ENCODE measurements at places on chromosomes 11 and 22.

DNA sequence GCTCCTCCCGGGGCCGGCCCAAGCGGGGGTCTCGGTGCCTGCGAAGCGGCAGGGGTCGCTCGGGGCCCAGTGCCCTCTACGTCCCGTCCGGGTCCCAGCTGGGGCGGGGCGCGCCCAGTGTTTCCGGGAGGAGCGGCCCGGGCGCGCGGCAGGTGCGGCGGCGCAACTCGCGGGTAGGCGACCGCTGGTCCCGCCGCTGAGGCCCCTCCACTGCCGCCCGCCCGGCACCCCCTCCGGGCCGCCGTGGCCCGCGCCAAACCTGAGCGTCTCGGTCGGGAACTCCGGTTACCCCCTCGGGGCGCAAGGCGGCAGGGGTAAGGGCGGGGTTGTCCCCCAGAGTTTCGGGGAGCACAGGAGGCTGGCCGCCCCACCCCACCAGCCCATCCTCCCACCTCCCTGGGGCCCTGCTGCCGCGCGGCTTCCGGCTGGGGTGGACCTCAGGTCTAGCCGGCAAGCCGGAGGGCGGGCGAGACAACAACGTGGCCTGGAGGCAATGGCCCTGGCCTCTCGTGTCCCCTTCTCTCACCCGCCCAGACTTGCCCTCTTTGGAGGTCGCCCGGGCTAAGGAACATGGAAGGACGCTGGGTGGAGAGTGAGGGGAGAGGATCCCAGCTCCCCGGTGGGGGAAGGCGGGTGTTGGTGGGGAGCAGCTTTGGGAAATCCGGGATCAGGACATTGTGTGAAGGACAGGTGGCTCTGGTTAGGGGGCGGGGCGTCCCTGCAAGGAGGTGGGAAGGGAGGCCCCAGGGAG is 398 bp upstream of the CRACR2B start:
- no peak for DNase-seq

- no peak for DNase-seq
Observed at GRCh38 chr22:45376703-45377102, 36.7 kb downstream of the SMC1B start.

DNA sequence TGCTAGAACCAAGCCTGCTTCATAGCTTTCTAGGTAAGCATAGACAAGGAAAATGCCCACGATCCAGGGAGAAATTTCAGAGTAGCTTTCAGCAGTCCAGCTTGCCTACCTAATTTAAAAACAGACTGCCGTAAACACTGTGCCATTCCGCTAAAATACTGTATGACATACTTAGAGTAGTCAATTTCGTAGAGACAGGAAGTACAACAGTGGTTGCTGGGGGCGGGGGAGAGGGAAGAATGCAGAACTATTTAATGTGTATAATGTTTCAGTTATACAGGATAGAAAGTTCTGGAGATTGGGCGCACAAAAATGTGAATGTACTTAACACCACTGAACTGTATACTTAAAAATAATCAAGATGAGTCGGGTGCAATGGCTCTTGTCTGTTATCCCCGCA is 56.7 kb downstream of the C11orf58 start:
- DNase-seq, result no peak

DNA sequence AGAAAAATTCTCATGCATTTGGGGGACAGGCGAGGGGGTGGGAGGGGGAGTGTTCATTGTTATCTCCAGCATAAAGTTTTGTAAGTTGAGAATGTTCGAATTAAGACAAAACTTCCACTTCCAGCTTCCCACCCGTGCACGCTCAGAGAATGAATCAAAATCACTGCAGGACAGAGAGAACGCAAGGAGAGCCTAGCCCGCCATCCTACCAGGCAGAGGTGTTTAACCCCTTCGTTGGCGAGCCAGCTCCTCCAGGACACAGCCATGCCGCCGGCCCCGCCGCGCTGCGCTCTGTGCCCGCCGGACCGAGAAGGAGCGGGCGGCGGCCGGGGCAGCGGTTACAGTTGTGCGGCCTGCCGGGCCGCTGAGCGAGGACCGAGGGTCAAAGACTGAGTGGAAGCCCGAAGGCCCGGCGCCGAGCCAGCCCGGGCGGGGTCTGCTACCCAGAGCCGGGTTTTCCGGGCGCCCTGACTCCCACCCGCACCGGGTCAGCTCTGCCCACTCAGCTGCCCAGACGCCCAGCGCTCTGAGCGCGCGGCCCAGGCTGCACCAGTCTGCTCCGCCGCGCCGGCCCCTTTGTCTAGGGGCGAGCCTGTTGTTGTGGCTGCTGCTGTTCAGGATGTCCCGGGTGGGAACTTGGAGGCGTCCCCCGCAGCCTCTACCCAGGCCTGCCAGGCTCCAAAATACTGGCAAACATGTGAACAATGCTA is at the start of gene NOX4:
Gene NOX4 (minus strand): TSS at position 395 of the 710 bp plus-strand sequence. CDS start 129 bp downstream, at position 266.
- peak; percentile 35 for DNase-seq

- no peak for DNase-seq
Observed at GRCh38 chr11:64637334-64638017, 46.5 kb downstream of the SLC22A12 start.

Measured in EL (cell line).